Esophagus (tissue), 2 donors: ENCODE measurements at places on chromosomes 2 and 18. TPM values are rescaled to one million over a fixed set of nuclear protein-coding genes. Genes with fewer than 3 reads are reported as not detected.

Gene UPP2
- polyA plus RNA-seq = not detected

Gene EGR4
- polyA plus RNA-seq = not detected

Gene LYPD1
- polyA plus RNA-seq = 0.56 TPM

Gene KRCC1
- polyA plus RNA-seq = 23.8 TPM

Gene LRRFIP1
- polyA plus RNA-seq = 58.9 TPM

Gene CCDC141
- 0.06 TPM for polyA plus RNA-seq

Gene C2orf15
- 1.1 TPM for polyA plus RNA-seq

Gene MYL1
- polyA plus RNA-seq = 0.24 TPM

Gene SNORC
- 1.0 TPM for polyA plus RNA-seq

Gene GRHL1
- polyA plus RNA-seq = 61.8 TPM

Gene SCYGR4
- not detected for polyA plus RNA-seq

Gene SLC4A3
- polyA plus RNA-seq = 2.0 TPM

Gene PMS1
- 11.0 TPM for polyA plus RNA-seq
